ENCODE measurements at places on chromosomes 4 and X. TPM values are rescaled to one million over a fixed set of nuclear protein-coding genes. Genes with fewer than 3 reads are reported as not detected.

- H3K36me3 ChIP-seq: no peaks in the 10 kb centered on the region
- no peak for DNase-seq
- H3K4me1 ChIP-seq: no peaks in the 10 kb centered on the region
- no peak overlapping the region for H3K27ac ChIP-seq
- no peak overlapping the region for H3K4me3 ChIP-seq
These were observed 85.4 kb upstream of the GBA3 start for GRCh38 chr4:22607382-22607781.

DNA sequence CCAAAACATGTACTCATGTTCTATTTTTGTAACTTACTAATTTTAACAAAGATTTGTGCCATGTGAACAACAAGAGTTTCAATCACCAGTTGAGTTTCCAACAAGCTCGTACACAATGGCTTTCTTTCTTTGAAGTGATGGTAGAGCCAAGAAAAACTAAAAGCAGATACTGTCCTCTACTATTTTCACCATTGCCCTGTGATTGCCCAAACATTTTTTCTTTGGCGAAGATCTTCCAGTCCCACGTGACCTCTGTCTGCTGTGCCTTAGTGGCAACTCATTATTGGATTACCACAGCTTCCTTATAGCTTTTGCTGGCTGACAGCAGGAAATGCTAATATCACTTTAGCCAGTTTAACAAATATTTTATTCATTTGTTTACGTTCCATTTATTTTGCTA, 1147.1 kb downstream of the STIM2 start:
- no peaks in the 10 kb centered on the region for H3K4me1 ChIP-seq
- no peaks in the 10 kb centered on the region for H3K27me3 ChIP-seq
- H3K4me3 ChIP-seq: no peak overlapping the region
- no peaks in the 10 kb centered on the region for H3K36me3 ChIP-seq
- DNase-seq: no peak
- no peak overlapping the region for H3K27ac ChIP-seq

GRCh38 chr4:54727346-54727745, 69.6 kb downstream of the KIT start:
- no peaks in the 10 kb centered on the region for H3K36me3 ChIP-seq
- DNase-seq: no peak
- H3K4me3 ChIP-seq: no peak overlapping the region
- no peaks in the 10 kb centered on the region for H3K27me3 ChIP-seq
- H3K4me1 ChIP-seq: no peaks in the 10 kb centered on the region
- H3K27ac ChIP-seq: no peak overlapping the region

DNA sequence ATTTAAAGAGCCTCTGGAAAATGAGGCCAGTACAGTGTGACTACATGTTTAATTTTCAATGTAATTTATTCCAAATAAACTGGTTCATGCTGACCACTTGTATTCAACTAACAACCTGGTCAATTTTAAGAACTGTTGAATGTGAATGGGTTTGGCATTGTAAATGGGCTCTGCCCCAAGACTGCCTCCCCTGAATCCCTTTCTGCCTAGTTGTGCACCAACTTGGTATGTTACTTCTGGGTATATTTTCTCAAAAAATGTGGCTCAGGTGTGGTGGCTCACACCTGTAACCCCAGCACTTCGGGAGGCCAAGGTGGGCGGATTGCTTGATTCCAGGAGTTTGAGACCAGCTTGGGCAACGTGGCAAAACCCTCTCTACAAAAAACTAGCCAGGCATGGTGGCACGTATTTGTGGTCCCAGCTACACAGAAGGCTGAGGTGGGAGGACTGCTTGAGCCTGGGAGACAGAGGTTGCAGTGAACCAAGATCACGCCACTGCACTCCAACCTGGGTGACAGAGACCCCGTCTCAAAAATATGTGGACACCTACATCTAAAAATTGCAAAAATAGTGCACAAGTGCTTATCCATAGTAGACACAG, 7.2 kb downstream of the RPL9 start:
- no peak overlapping the region for H3K27ac ChIP-seq
- H3K27me3 ChIP-seq: no peaks in the 10 kb centered on the region
- DNase-seq: no peak
- H3K36me3 ChIP-seq: peaks cover 42% of the 10 kb centered on the region
- H3K4me3 ChIP-seq: no peak overlapping the region
- H3K4me1 ChIP-seq: peaks cover 3% of the 10 kb centered on the region

GRCh38 chr4:17068891-17069290, 170.4 kb upstream of the LDB2 start:
- no peak for DNase-seq
- H3K36me3 ChIP-seq: no peaks in the 10 kb centered on the region
- no peak overlapping the region for H3K27ac ChIP-seq
- no peaks in the 10 kb centered on the region for H3K27me3 ChIP-seq
- H3K4me1 ChIP-seq: no peaks in the 10 kb centered on the region

GRCh38 chr4:140158365-140159030, 4.5 kb upstream of the MAML3 start:
- H3K4me1 ChIP-seq: peaks cover 4% of the 10 kb centered on the region
- no peaks in the 10 kb centered on the region for H3K27me3 ChIP-seq
- no peaks in the 10 kb centered on the region for H3K36me3 ChIP-seq
- no peak overlapping the region for H3K4me3 ChIP-seq
- DNase-seq: no peak

DNA sequence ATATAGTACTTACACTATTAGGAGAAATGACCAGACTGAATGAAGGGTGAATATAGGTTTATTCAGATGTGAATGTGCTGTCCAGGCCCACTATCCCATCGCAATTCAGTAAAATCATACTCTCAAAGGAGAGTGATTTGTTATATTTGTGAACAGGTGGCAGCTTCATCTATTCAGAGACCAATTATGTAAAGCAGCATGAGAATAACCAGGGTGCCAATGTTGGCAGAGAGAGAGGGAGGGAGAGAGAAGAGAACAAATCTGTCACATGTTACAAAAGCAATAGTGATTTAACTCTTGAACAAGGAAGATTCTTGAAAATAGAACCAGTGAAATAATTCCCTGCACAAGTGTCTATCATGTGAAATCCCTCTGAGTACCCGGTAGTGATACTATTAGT, 38.9 kb upstream of the TLL1 start:
- no peak overlapping the region for H3K27ac ChIP-seq
- no peaks in the 10 kb centered on the region for H3K4me1 ChIP-seq
- H3K36me3 ChIP-seq: no peaks in the 10 kb centered on the region
- H3K4me3 ChIP-seq: no peak overlapping the region
- no peaks in the 10 kb centered on the region for H3K27me3 ChIP-seq

DNA sequence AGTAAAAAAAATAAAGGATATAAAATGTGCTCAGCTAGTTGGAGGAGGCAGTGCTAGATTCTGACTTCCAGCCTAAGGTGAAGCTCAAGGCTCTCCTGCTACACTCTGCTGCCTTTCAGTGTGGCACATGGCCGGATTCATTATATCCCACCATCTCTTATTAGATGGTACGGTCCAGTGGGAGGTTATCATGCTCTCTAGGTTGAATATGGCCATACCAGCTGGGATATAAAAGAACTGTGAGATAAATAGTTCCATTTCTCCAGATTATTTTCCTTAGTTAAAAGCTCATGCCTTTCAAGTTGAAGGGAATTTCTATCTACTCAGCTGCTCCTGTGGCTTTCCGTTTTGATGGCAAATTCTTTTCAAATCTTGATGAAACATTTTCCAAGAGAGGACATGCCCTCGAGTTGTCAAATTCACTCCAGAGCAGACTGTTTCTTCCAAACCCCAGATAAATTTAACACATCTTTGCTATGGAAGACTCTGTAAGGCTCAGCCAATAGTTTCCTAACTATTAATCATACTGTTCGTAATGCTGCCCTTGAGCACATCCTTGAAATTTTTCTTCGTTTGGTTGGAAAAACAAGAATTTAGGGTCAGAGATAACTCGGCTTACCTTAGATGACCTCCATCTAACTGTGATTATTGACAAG, 2.2 kb upstream of the MGARP start:
- H3K27me3 ChIP-seq: no peaks in the 10 kb centered on the region
- no peak overlapping the region for H3K27ac ChIP-seq
- no peak overlapping the region for H3K4me3 ChIP-seq

MBNL3 gene
- 0.39 TPM for total RNA-seq

CENPVL2 gene
- total RNA-seq: not detected
